ENCODE measurements at places on chromosomes 2 and 18.

GRCh38 chr2:215973954-215974699, 39.2 kb downstream of the MREG start:
- peak; percentile 36 for DNase-seq

- DNase-seq, result no peak
These were observed 10.8 kb upstream of the ARHGEF4 start for GRCh38 chr2:130825966-130826253.

DNA sequence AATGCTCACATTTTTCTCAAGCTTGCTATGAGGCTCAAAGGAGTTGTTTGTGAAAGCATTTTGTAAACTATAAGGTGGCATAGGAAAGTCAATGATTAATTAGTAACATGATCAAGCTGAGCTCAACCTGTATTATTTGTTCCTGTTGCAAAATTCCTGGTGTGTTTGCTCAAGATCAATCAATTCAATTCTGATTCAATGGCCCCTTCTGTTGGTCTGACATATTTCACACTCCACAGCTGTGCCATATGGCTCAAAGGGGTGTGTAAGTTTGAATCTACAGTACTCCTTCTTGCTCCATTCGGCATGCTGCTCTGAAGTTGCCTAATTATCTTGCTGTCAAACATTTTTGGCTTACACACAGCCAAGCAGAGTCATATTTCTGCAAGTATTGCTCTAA, 341.6 kb upstream of the LRP1B start:
- DNase-seq, result no peak

DNA sequence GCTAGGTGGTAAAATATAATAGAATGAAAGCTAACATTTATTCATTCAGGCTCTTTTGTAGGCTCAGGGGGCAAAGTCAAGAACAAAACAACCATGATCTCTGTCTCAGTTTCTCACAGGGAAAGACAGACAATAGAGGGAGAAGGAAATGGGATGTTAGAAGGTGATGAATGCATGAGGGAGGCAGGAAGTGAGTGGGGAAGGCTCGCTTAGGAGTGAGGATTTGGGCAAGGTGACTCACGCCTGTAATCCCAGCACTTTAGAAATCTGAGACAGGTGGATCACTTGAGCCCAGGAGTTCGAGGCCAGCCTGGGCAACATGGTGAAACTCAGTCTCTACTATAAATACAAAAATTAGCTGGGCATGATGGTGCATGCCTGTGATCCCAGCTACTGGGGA, 88.4 kb downstream of the CTIF start:
- no peak for DNase-seq

- no peak for DNase-seq
These were observed 2.5 kb upstream of the MREG start for GRCh38 chr2:216015722-216016464.

- peak; percentile 94 for DNase-seq
These were observed 24.0 kb upstream of the CREB1 start for GRCh38 chr2:207505728-207506127.

- DNase-seq, result no peak
These were observed 1.6 kb upstream of the KDSR start for GRCh38 chr18:63368611-63369010.

DNA sequence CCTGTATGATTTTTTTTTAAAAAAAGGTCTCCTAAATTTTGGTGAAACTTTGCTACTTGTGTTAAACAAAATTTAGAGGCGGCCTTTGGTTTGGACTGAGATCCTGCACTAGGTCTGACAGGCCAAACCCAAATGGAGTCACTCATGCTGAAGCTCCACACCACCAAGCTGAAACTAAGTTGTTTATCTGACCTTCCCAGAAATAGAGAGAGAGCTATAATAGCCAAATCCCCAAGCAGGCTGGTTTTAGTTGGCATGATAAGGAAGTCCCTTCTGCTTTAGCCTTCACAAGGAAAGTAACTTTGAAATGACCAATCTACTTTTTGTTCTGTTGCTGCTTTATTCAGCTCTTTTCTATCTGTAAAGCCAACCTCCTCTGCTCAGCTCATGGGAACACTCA, 17.1 kb upstream of the THUMPD2 start:
- no peak for DNase-seq

GRCh38 chr2:168006498-168006897, 240.9 kb downstream of the STK39 start:
- DNase-seq, result no peak

DNA sequence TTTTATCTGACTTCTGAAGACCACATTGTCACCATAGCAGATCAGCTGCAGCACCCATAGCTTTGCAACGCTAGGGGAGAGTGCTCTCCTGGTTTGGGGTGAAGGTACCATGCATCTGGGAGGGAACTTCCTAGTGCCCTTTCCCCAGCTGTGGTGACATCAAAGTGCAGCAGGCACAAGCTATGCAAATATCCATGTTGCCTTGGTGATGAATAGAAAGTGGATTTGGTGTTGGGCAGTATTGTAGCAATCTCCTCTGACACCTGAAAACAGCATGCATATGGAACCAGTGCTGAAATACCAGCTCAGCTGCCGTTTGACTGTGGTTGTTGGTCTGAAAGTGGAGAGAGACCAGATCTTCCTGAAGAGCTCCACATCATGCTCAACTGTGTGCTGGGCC, 37.1 kb downstream of the BCL2L11 start:
- DNase-seq, result no peak

DNA sequence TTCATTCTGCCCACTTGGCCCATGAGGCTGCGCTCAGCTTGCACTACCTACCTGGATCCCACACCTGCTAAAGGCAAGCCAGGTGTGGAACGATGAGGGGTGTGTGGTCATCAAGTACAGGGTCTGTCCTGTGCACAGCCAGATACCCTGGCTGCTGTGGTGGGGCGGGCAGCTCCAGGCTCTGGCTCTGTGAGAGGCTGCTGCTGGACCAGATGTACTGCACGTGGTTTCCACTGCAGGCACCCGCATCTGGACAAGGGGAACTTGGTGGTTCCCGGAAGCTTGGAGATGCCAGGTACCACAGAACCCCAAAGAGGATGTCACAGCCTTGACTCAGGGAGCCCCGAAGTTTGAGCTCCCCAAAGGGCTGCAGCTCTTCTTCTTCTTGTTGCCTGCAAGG, 68.1 kb upstream of the ZNF804A start:
- no peak for DNase-seq

- DNase-seq, result no peak
These were observed 29.7 kb upstream of the CYTIP start for GRCh38 chr2:157473581-157473980.

DNA sequence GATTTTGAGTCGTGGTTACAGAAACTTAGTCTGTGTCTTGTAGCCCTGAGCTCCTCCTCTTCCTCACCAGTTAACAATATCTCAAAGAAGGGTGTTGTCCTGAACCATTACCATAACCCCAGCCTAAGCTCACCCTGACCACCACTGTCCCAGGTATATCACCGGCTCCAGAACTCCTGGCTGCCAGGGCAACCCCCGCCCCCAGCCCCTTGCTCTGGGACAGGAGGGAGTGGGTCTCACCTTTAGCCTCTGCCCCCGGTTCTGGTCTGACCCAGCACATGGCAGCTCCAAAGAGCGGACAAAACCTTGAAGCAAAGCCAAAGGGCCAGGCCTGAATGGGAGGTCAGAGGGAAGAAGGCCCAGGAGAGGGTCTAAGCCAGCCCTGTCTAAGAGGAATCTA, 5.6 kb upstream of the PSMD1 start:
- DNase-seq, result no peak

- DNase-seq, result no peak
These were observed 32.0 kb upstream of the CCDC141 start for GRCh38 chr2:179081954-179082353.

- no peak for DNase-seq
These were observed 95.0 kb downstream of the TMEM17 start for GRCh38 chr2:62410926-62411456.

- DNase-seq, result no peak
These were observed 20.2 kb downstream of the GREB1L start for GRCh38 chr18:21262244-21262643.

GRCh38 chr18:74967979-74968378, 241.0 kb downstream of the PTGR3 start:
- no peak for DNase-seq

- no peak for DNase-seq
These were observed 185.7 kb downstream of the SMAD7 start for GRCh38 chr18:48765053-48765452.

DNA sequence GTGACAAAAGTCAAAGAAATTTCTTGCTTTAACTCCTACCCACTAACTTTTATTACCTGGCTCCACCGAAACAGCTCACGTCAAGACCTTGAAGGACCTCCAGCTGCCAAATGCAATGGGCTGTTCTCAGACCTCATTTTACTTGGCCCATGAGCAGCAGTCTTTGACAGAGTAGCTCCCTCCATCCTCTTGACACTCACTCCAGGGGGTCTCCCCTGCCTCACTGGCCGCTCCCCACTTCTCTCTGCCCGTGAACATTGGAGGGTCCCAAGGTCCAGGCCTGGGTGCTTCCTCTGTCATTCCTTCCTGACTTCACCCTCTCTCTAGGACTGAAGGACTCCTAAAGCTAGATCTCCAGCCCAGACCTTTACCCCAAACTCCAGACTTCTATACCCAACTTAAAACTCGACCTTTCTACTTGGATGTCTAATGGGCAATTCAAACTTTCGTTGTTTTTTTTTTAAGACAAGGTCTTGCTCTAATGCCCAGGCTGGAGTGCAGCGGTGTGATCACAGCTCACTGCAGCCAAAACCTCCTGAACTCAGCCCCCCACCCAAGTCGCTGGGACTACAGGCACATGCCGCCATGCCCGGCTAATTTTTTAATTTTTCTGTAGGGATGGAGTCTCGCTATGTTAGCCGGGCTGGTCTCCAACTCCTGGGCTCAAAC, 92.9 kb upstream of the ST3GAL5 start:
- no peak for DNase-seq

DNA sequence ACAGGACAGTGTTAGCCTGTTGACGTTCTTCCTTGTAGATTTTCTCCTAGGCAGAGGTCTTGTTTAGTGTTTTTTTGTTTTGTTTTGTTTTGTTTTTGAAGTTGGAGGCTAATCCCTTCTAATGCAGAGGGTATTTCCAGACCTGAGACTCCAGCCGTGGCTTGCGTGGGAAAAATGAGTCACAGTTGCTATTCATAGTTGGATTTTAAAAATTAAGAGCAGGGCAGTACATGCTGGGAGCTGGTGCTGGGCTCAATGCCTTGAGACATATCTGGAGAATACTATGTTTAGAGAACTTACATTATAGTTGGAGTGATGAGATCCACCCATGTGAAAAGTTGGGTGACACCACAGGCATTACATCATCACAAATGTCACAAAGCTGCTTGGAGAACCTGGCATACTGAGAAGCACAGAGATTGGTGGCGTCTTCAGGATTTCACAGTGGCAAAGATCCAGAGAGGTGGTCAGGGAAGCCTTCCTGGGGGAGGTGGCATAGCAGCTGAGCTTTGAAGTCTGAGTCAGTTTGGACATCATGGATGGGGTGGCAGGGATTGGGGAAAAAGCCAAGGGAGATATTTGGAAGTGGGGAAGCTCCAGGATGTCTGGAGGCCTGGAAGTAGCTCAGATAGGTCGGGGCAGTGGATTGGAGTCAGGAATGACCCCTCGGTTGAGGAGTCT, 249.4 kb downstream of the LOXHD1 start:
- DNase-seq, result no peak

GRCh38 chr2:157751462-157752058, 122.9 kb upstream of the ACVR1C start:
- DNase-seq, result no peak

GRCh38 chr2:190342611-190343010, 778 bp upstream of the INPP1 start:
- DNase-seq, result no peak

- DNase-seq, result no peak
These were observed 61.7 kb upstream of the LCLAT1 start for GRCh38 chr2:30385327-30385726.
